Liver (tissue), 10 donors: ENCODE measurements at places on chromosomes 3 and 15. TPM values are rescaled to one million over a fixed set of nuclear protein-coding genes. Genes with fewer than 3 reads are reported as not detected.

GRCh38 chr15:101198800-101199199 is 53.0 kb downstream of the CHSY1 start:
- DNase-seq: no peak

GRCh38 chr3:163605915-163606314 is 1472.4 kb downstream of the SI start:
- no peak for DNase-seq

- no peak for DNase-seq
Observed at GRCh38 chr3:27201492-27201891, 167.7 kb downstream of the NEK10 start.

DNA sequence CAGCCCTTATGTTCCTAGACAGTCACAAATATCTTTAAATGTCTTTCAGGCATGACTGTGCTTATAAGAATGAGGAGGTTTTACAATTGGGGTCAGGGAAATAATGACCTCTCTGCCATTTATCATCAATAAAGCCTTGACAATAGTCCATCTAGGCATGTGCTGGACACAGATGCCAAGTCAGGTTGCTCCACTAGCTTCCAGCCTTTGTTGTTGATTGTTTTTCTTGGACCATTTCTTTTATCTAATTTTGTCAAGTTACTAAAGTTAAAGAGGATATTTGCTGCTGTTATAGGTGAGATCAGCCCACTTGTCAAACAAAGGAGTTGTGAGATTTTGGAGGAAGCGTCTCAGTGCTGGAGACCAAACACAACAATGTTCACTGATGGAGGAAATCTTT is 628.0 kb downstream of the ROBO2 start:
- DNase-seq: no peak

DNA sequence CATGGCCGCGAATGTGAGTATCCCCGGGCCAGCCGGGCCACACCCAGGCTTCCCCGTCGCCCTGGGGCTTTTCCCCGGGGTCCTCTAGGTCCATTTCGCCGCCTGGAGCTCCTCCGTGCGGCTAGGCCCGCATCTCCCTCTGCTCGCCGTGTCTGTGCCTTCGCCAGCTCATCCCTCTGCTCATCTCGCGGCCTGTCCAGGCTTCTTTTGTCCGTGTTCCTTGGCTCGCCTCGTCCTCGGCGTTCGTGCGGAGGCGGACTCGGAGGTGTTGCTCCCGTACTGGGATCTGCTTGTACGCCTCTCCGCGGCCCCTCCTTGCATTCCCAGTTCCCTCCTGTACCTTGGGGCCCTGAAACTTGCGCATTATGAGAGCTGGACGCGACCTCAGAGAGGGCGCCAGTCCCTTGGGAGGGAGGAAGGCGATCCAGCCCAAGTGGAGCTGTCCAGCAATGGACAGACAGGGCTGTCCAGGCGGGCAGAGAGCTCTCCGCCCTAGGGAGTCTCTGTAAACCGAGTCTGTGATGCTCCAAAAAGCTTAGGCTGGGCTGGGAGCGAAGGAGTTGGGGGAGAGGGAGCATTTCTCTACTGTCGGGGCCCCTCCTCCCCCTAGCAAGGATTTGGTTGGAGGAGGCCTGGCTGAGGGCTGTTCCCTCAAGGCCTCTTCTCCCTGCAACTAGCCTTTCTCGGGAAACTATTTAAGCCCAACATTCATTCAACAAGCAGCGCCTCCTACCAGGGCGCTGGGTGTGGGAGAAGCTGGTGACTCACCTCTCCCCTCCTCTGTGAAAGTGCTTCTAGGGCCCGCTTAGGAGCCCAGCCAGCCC is 553 bp downstream of the TMEM43 start:
- DNase-seq: no peak

The C3orf20 gene
- total RNA-seq: 0.05 TPM

GRCh38 chr3:109853077-109853731 is 515.9 kb upstream of the DPPA4 start:
- no peak for DNase-seq

GRCh38 chr3:13705051-13705450 is 156.1 kb downstream of the FBLN2 start:
- no peak for DNase-seq

DNA sequence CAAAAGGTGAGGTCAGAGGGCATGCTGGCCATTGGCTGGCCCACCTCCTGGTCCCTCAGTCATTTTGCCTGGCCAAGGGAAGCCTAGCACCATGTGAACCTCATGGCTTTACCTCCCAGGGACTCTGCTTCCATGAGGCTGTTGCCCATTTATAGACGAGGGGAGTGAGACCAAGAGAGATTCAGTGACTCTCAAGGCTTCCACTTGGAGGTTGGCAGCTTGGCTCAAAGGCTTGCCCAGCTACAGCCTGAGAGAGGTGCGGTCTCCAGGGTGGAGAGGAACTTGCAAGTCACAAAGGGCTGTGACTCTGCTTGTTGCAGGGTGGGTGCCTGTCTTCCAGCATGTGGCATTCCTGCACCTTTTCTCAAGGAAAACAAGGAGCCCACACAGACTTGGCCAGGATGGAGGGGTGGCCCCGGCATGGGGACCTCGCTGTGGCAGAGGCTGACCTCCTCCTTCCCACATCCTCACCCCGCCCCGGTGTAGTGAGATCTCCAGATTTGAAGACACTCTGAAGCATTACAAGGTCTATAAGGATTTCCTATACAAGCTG is 24.5 kb downstream of the CFAP100 start:
- DNase-seq: peak; percentile 22

GRCh38 chr3:50050361-50050760 is 38.4 kb upstream of the RBM5 start:
- no peak for DNase-seq

- DNase-seq: no peak
Observed at GRCh38 chr3:157586293-157586692, 83.1 kb upstream of the VEPH1 start.

GRCh38 chr3:157404381-157404780 is 32.3 kb upstream of the PTX3 start:
- no peak for DNase-seq

DNA sequence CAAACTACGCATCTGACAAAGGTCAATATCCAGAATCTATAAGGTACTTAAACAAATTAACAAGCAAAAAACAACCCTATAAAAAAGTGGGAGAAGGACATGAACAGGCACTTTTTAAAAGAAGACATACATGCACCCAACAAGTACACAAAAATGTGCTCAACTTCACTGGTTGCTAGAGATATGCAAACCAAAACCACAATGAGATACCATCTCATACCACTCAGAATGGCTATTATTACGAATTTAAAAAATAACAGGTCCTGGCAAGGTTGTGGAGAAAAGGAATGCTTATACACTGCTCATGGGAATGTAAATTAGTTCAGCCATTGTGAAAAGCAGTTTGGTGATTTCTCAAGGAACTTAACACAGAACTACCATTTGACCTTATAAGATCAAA is 175.6 kb upstream of the MLF1 start:
- no peak for DNase-seq

The ANKUB1 gene
- total RNA-seq: not detected

The SLC27A2 gene
- total RNA-seq: 504 TPM

- DNase-seq: no peak
Observed at GRCh38 chr3:5888851-5889250, 701.3 kb downstream of the EDEM1 start.

DNA sequence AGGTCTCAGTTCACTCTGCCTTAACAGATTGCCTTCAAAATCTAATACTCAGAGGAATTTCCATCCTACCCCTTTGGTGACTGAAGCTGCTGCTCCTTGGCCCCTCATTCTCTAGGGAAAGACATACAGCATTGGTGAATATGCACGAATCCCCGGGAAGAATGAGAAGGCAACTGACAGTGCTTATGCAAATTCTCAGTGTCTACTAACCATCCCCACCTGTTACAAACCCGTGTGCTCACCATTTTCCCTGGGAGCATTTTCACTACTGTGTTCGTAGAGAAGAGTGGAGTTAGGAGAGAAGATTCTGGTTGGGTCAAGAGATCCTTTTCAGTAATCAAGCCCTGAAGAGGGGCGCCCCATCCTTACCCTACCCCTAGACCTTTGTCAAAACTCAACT is 37.7 kb downstream of the SYNM start:
- DNase-seq: no peak

DNA sequence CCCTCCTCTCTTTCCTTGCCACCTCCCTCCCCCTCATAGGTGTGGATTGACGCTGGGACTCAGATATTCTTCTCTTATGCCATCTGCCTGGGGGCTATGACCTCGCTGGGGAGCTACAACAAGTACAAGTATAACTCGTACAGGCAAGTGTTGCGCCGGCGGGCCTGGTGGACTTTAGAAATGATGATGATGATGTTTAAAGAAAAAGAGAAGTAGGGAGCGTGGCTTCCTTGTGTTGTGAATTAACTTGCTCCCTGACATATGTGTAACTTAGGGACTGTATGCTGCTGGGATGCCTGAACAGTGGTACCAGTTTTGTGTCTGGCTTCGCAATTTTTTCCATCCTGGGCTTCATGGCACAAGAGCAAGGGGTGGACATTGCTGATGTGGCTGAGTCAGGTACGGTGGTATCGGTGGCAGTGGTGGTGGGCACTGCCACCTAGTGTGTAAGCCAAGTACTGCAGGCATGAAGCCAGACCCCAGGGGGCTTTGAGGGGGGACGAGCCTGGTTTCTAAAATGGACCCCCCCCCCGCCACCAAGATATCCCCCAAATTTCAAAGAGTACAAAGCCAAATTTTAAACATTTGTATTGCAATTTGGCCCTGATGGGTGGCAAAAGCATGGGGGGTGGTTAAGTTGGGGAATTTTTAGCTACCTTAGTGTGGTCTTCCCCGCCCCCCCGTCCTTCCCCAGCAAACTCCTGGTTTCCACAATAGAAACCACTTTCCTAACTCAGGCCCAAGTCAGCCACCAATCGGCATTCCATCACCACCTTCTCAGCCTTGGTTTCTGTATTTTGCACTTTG is 65.6 kb downstream of the SLC6A6 start:
- DNase-seq: peak; percentile 46

The WWTR1 gene
- total RNA-seq: 11.8 TPM

DNA sequence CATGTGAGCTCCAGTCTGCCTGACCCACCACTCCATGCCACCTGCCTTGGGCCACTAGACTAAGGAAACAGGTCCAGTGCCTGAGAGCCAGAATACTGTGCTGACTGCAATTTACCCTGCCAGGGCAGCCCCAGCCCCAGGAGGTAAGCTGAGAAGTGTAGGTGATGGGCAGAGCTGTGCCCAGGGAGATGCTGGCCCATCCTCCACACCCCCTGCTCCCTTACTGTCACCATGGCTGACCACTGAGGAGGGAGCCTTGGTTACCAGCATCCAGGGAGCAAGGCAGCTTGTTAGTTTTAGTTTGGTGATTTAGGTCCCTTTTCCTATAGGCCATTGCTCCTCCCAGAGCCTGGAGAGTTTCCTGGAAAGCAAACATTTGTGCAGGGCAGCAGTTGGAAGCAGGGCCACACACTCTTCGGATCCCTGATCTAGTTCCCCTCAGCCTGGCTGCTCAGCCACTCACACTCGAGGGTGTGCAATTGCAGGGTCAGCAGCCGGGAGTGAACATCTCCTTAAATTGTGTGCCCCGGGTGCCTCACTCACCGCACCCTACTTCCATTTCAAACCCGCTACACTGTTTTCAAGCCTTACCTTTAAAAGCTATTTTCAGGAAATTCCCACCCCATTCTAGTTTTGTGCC is 2.0 kb downstream of the GALNT15 start:
- peak; percentile 25 for DNase-seq

The BFSP2 gene
- total RNA-seq: not detected

The IQCF5 gene
- total RNA-seq: not detected

The FGF7 gene
- 0.33 TPM for total RNA-seq

GRCh38 chr15:38085114-38085513 is 150.7 kb downstream of the TMCO5A start:
- DNase-seq: no peak

The RETNLB gene
- not detected for total RNA-seq
